ENCODE measurements at places on chromosomes 4 and X.

DNA sequence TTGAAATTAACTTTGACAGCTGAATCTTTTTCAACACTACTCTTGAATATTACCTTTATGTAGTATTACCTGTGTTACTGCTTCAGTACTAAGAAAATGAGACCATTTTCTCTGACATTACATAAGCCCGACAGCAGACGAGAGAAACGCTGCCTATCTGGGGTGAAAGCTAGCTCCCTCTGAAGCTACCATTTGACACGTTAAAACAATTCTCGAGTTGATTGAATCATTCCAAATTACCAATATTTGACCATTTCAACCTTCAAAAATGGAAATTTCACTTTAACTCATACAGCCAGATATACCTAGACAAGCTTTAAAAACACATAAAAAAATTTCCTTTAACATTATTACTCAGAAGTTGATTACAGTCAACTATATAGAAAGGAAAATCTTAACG, 836 bp downstream of the GPM6A start:
- DNase-seq: no peak

DNA sequence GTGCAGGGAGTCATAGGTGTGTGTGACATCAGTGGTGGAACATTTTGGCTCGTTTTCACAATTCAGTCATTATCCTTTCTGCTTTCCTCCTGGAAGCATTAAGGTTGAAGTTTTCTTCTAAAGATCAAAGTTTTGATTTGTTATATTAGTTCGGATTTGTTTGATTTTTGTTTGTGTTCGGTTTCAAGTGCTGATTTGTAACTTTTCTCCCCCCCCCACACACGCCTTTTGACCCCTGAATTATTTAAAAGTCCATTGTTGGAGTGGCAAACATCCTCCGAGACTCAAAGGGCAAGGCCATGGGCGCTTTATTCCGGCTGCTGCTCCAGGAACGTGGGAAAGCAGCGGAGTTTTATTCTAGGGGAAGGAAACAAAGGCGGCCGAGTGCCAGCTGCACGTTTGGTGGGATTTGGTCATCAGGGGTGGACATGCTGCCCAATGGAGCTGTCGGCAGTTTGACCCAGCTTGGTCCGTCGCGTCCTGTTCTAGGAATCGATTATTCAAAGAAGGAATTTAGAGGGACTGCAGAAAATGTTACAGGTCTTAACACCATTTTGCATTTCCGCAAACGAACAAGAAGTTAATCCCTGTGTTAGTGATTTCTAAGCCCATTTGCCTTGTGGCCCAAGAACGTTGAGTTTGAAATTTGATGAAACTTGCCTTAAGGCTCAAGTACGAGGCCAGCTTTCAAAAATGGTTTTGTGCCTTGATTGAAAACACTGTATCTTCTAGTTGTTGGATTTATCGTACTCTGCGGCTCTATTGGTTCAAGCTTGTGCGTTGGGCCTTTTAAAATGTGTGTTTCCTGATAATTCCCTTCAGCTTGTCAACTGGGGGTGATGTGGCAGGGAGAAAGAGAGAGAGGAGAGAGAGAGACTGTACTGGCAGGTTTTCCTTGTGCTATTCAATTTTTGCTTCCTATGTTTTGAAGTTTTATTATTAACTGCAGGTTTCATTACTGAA, 565 bp upstream of the ZNF41 start:
- no peak for DNase-seq

DNA sequence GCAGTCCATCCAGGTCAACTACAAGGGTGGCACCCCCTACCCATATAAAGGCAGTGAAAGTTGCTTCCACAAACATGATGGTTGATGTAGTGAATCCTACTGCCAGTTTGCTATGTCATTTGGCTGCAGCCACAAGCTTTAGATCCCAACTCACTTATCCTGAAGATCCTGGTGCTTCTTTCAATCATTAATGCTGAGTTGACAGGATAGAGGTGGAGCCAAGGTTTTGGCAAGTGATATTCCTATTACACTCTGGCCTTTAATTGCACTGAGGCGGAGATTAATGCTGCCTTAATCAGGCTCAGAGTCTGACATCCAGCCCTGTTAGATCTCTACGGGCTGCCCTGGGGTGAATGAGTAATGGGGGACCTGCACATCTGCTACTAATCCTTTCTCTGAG, 542.4 kb upstream of the ARX start:
- DNase-seq: no peak

DNA sequence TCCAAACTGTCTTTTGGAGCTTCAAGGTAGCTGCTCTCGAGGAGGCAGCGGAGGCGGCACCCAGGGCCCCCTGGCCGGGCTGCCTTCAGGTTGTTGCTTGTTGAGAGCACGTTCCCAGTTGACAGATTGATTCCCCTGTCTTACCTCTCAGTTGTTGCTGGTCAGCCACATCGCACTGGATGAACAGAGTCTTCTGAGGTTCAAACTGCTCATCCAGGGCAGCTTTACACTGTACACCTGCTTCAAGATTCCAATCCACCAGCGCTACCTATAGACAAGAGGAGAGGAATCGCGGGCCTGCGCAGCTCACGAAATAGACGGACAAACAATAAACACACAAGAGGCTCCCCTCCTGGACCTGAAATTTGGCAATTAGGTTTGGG, 497 bp downstream of the HPGD start:
- DNase-seq: peak; percentile 4

GRCh38 chrX:132489578-132490419, 961 bp upstream of the MBNL3 start:
- peak; percentile 45 for DNase-seq

- no peak for DNase-seq
These were observed 249.7 kb downstream of the NR3C2 start for GRCh38 chr4:148192526-148192925.

DNA sequence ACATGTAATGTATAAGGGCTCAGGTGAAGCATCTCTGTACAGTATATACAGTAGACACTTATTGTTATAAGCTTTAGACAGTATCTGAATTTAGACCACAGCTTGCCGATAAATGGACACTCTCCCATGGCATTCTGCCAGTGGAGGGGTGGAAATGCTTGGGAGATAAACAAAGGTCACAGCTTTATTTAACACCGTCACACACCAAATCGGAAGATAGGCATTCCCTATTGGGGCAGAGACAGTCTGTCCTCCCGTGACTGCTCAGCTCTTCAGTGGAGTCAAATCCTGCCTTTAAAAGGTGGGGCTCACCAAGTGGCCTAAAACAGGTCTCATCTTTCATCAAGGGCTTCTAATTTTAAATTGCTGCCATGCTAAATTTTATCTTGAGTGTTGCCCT, 178.8 kb downstream of the CAMK2D start:
- no peak for DNase-seq

GRCh38 chrX:125096469-125096868, 223.2 kb upstream of the TEX13C start:
- DNase-seq: no peak

GRCh38 chrX:85622635-85623034, 243.2 kb upstream of the POF1B start:
- DNase-seq: no peak

- DNase-seq: no peak
These were observed 10.7 kb downstream of the TRPC5OS start for GRCh38 chrX:111886678-111887077.

DNA sequence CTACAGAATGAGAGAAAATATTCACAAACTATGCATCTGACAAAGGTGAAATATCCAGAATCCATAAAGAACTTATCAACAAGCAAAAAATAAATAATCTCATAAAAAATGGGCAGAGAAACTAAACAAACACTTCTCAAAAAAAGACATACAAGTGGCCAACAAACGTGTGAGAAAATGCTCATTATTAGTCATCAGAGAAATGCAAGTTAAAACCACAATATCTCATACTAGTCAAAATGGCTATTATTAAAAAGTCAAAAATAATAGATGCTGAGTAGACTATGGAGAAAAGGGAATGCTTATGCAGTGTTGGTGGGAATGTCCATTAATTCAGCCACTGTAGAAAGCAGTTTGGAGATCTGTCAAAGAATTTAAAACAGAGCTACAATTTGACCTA, 533.3 kb downstream of the TMA16 start:
- no peak for DNase-seq

DNA sequence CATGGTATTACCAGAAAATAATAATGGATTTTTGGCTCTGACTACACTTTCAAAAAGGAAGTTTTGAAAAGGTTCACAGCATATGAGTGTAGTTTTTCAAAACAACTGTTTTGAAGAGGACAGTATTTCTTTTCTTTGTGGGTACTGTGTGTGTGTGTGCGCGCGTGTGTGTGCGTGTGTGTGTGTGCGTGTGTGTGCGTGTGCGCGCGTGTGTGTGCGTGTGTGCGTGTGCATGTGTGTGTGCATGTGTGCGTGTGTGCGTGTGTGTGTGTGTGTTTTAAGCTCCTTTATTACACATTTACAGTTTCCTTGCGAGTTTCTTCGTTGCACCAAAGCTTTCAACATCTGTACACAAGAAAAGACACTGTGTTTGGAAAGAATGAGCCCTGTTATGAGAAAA, 755.4 kb downstream of the SH3BGRL start:
- DNase-seq: no peak
